ENCODE measurements at places on chromosomes 2 and 18.

DNA sequence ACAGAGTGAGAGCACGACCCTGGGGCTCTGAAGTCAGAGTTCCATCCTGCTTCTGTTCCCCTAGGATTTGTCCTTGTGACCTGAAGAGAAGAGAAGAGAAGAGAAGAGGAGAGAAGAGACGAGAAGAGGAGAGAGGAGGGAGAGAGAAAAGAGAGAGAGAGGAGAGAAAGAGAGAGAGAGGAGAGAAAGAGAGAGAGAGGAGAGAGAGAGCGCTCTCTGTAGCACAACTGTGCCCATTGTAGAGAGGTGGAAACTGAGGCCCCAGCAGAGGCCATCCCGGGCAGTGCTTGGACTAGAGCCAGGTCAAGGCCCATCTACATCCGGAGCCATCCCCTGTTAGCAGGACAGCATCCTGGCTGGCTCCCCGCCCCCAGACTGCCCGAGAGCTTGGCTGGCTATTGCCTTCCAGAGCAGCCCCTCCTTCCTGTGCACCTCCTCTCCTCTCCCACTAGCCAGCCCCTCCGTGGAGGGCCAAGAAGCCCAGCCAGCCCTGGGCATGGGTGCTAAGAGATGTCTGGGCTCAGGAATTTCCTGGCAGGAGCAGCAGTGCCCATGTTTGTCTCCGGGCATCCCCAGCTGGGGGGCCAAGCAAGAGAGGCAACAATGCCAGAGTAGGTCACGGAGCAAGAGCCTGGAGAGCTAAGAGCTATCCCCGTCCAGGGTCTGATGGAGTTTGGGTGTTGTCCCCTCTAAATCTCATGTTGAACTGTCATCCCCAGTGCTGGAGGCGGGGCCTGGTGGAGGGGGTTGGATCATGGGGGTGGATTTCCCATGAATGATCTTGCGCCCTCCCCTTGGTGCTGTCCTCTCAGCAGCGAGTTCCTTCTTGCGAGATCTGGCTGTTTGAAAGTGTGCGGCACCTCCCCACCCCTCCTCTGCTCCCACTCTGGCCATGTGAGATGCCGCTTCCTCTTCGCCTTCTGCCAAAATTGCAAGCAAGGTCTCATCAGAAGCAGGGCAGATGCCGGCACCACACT lies 18.2 kb upstream of the GPR55 start:
- peak; percentile 54 for DNase-seq

GRCh38 chr2:171909266-171909665 lies 13.0 kb upstream of the HAT1 start:
- no peak for DNase-seq

- no peak for DNase-seq
Measured at GRCh38 chr2:46812361-46813019, 103.1 kb downstream of the MCFD2 start.

GRCh38 chr2:219569635-219570034 lies 1.7 kb downstream of the OBSL1 start:
- DNase-seq: no peak

DNA sequence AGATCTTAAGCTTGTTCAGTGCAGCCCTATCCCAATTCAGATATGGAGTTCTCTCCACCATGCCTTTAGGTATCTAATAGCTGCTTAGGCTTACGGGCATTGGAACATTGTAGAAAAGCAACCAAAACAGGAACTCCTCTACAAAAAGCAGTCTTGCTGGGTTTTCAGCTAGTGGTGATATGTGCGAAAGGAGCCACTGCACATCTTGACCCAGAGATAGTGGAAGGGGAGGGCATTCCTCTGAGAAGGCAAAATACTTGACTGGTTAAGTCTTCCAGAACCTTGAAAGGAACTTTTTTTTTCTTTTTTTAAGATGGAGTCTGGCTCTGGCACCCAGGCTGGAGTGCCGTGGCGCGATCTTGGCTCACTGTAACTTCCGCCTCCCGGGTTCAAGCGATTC lies 2.6 kb upstream of the TNFAIP6 start:
- DNase-seq: no peak

DNA sequence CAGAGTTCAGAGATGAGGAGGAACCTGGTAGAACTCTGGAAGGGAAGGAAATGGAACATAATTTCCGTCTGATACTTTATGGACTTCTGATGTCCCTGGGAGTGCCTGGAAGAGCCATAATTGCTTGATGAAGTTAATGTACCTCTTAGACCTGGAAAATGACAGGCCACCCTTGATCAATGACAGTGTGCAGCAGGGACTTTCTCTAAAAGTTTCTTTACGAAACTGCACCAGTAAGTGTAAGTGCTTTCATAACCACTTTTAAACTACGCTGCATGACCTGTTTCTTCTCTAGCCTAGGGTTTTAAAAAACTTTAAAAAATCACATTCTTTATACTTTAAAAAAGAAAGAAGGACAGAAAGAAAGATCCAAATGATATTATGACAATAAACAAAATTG lies 164.5 kb downstream of the LPIN1 start:
- no peak for DNase-seq

- DNase-seq: peak; percentile 74
Measured at GRCh38 chr2:64330281-64331113, 123.5 kb upstream of the LGALSL start.

- no peak for DNase-seq
Measured at GRCh38 chr18:39796393-39796792, 2158.6 kb upstream of the PIK3C3 start.

DNA sequence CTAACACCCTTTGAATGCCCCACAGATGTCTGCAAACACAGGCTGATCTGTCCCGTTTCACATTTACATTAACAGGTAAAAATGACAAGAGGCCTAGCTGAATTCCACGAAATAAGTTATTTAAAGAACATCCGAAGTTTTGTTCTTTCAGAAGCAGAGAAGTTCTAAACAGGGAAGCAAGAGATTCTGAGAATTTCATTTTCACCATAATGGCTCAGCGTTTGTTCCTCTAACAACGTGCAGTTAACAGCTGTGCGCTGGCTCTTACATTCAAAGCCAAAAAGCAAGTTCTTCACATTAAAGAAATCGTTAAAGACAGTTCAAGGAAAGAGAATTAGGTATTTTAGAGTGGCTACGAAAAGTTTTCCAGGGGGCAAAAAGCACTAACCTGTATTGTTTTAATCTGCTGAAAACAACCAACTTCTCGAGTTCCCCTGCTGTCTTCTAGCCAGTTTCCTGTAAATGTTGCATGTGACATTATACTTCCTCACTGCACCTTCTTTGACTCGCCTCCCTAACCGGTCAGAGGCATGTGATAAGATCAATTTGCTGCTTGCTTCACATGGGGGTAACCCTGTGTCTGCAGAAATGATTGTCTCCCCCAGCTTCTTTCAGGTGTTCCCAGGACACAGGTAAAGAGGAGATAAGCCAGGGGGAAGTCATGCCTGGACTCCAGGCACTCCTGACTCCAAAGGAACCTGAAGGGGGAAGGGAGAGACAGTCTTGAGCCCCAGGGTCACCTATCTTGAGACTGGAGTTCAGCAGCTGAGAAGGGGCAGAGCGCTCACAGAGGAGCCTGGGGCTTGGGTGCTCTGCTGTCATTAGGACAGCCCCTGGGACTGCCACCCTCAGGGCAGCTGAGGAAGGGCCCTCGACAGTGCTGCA lies 36.8 kb upstream of the WIPF1 start:
- peak; percentile 51 for DNase-seq

GRCh38 chr2:191927319-191927867 lies 80.5 kb upstream of the CAVIN2 start:
- no peak for DNase-seq

DNA sequence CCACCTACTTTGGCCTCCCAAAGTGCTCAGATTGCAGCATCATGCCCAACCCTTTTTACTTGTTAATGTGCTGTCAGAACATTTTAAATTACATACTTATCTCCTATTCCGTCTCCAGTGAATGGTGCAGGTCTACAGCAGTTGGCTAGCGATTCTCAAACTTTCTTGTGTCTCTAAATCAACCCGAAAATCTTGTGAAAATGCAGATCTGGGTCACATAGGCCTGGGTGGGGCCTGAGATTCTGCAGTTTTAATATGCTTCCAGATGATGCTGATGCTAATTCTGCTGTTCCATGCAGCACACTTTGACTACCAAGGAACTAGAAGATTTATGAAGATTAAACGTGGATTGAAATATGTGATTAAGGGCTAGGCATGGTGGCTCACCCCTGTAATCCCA lies 14.8 kb upstream of the ACSL3 start:
- no peak for DNase-seq

- DNase-seq: no peak
Measured at GRCh38 chr2:69060938-69061501, 48.0 kb downstream of the ANTXR1 start.

DNA sequence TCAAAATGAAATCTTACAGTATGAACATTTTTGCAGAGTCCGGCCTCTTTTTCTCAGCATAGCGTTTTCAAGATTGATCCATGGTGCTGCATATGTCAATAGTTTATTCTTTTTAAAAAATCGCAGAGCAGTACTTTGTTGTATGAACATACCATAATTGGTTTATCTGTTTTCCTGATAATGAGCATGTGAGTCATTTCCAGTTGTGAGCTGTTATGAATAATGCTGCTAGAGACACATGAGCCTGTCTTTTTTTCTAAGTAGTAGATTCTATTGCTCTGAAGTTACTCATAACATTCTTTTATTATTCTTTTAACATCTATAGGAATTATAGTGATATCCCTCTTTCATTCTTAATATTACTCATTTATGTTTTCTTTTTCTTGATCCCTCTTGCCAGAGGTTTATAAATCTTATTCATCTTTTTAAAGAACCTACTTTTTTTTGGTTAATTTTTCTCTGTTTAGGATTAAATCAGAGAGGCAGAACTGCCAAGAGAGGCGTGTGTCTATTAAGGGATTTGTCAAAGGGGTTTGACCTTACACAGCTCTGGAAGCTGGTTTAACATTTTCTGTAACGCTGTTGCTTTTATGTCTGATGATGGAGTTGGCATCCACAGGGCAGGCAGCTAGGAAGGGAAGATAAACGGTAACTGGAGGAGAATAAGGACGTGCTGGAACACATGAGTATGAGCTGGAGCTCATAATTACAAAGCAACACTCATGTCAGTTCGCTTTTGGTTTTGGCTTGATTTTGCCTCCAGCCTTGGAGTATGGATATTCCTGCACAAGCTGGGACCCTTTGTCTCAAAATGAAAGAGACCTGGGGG lies 47.4 kb downstream of the MGAT5 start:
- DNase-seq: no peak

DNA sequence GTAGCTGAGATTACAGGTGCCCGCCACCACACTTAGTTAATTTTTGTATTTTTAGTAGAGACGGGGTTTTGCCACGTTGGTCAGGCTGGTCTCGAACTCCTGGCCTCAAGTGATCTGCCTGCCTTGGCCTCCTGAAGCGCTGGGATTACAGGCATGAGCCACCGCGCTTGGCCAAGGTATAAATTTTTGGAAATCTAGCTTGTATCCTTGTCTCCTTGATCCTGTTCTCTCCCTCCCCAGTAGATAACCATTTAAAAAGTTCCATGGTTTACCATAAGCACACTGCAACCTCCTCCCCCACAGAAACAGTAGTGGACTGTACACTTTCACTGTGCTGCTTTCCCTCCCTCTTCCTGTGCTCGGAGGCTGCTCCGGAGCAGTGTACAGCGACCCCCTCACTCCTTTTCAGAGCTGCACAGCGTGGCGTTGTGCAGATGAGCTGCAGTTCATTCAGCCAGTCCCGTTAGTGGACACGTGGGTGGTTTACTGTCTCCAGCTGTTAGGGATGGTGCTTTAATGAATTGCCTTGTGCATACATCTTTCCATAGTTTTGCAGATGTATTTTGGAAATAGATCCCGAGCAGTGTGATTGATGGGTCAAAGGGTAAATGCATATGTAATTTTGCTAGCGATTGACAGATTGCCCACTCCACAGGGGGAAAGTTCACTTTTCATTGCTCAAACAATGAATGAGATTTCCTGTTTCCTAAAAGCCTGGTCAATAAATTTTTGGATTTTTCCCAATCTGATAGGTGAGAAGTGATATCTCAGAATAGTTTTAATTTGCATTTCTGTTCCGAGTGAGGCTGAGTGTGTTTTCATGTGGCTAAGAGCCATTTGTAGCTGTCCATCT lies 14.8 kb downstream of the ASB1 start:
- no peak for DNase-seq
